Naive thymus-derived CD8-positive, alpha-beta T cell (primary cell): ENCODE measurements at places on chromosomes 6 and 20.
A peak's percentile ranks its signal among the peaks of the same experiment; 100 is the strongest.

- DNase-seq = no peak
Measured at GRCh38 chr6:10733863-10734262, 11.0 kb downstream of the TMEM14C start.

DNA sequence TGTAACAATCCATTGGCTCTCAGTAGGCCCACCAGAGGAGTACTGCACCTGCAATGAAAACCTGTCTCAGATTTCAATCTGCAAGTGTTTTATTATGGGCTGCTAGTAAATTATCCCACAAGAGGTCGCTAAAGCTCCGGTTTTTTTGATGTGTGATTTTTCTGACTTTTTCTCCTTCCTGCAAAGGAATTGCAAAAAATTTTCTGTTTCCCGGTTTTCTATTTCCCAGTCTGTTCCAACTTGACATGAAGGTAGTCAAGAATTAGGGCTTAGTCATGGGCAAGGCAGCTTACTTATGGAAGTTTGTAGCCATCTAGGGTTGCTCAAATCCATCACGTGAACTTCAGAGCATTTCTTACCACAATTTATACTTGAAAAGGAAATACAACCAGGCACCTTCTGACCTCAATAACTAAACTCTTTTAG lies 38.5 kb upstream of the AHI1 start:
- peak; percentile 5 for DNase-seq

DNA sequence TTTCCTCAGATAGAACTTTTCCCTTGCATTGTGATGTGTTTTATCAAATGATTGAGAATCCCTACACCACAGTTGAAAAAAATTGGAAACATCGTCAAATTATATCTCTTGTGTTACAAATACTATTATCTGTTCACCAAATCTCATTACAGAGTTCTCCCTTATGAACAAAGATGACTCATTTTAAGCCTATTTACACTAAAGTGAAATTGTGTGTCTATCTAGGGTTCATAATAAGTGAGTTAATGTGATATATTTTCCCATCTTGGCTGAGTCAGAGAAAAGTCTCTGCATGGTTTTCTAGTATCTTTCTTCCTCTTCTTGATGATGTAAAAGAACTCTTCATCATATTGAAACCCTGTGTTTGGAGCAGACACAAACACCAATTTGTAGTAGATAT lies 1263.3 kb upstream of the EYS start:
- no peak for DNase-seq

GRCh38 chr6:147595961-147596360 lies 87.5 kb downstream of the SAMD5 start:
- no peak for DNase-seq

DNA sequence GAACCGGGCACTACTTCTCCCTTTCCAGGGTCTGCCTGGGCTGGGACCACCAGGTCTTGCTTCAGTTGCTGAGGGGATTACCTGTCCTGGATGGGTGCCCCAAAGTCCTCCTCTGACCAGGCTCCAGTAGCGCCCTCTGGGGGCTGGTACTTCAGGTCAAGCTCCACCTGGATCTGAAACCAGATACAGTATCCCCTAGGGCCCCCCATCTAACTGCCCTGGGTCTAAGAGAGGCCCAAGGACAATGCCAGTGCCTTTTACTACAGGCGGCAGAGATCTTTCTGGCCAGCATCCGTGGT lies 11.2 kb upstream of the SPAG4 start:
- no peak for DNase-seq

GRCh38 chr6:4446982-4447381 lies 311.6 kb upstream of the ECI2 start:
- no peak for DNase-seq

DNA sequence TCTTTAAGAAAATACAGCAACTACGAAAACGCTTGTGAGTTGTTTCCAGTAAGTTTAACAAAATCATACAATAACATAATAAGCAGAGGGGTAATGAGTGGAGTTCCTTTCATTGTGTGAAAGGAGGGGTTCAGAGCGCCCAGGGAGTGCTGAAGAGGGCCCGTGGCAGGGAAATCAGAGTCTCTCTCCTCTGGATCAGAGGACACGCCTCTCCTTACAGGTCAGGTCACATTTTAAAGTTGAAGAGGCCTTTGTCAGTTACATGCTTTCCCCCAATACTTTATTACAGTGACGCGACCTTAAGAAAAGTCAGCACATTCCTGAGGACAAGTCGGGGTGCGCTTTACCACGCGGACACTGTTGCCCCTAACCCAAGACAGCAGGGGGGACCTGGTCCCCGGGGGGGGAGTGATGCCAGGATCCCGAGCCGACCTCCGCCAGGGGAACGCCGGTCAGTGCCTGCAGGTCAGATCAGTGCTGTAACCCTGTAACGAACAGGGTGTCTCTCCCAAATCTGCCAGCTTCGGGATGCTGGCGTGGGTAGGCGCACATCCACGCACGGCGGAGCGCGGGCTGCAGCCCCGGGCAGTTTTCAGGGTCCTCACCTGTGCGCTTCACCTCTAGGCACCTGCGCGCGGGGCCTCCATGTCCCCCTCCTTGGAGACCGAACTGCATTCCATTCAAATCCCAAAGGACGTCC lies 848 bp downstream of the DACT2 start:
- DNase-seq = no peak

GRCh38 chr20:48627737-48628128 lies 200.1 kb downstream of the PREX1 start:
- no peak for DNase-seq

- DNase-seq = no peak
Measured at GRCh38 chr6:89966228-89966544, 71.9 kb downstream of the GJA10 start.

DNA sequence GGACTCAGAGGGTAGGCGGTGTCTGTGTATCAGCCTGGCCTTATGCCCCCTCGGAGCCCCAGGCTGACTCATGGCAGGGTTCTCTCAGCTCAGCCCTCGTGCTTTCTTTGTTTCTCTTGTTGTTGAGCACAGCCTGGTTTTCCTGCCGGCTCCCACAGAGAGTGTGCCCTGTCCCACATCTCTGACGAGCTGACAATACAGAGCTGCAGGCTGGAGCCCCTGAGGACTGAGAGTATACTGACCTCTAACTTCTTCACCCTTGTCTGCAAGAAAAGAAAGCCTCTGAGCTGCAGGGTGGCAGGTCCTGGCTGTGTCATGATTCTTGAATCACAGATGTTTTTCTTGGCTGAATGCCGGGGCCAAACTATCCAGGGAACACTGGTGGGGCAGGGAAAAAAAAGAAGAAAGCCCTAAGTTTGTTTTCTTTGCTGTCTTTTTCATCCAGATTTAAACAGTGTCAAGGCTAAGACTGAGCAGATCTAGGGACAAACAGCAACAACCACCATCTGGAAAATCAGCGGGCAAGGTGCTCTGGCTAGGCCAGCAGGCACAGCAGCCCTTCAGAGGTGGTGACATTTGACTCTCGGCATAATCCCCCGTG lies 63.3 kb upstream of the ZNF133 start:
- DNase-seq = no peak

DNA sequence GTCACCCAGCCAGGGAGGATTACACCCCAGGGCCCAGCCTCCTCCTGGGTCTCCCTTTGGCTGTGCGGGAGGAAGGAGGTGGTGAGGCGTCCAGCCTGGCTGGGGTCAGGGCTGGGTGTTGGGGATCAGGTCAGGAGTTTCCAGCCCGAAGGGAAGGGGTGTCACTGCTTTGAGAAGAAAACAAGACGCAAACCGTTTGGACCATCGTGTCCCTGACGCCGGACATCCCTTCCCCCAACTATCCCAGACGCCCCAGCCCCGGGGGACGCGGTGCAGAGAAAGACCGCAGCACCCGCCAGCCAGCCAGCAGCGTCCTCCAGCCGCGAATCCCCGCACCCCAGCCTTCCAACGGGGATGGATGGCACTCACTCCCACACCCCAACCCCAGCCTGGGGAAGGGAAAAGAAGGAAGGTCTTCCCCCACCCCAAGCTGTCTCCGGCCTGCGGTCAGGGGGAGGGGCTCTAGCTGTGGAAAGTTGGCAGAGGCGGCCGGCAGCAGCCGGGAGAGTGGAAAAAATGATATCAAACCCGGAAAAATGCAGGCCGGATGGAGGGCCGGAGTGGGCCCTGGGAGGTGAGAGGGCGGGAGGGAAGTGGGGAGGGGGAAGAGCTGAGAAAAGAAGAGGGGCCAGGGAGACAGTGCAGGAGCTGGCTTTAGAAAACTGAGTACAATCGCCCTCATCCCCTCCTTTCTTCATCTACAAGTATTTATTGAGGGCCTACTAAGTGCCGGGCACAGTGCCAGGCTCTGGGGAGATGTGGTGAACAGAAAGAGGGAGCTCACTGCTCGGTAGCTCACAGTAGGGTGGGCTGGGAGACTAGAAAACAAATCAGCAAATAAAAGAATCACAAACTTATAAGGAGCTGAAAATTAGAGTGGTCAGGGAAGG lies 10.6 kb downstream of the REM1 start:
- no peak for DNase-seq

DNA sequence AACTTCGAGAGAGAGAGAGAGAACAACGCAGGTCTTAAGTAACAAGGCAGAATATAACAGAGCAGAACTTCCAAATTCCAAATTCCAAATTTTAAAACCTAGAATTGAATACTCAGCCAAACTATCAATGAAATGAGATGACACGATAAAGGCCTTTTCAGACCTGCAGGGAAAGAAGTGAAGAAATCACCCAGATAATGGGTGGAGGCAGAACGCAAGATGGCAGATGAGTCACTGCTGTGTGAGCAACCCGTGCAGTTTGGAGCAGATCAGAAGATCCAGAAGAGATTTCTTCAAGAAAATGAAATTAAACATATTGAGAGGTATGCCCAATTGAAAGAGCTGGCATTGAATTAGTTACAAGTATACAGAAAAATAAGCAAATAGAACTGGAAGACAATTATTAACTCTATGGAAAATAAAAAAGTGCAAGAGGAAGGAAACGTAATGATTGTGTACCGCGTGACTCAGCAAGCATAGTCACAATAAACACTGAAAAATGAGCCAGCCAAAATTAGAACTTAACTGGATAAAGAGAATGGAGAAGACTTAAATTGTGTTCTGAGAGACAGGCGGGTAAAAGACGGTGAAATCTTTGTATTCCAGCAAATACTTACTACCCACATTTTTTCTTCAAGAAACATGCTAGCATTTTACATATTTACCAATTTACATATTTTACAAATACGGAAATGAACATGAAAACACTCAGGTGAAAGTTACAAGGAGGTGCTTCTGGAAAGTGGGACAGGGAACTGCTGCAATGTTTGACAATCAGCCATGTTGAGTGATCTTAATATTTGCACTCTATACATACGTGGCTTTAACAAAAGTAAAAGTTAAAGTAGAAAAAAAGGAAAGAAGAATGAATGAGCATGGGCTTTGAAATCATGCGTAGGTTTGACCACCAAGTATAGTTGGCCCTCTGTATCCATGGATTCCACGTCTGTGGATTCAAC lies 87.9 kb upstream of the CDYL start:
- DNase-seq = no peak

DNA sequence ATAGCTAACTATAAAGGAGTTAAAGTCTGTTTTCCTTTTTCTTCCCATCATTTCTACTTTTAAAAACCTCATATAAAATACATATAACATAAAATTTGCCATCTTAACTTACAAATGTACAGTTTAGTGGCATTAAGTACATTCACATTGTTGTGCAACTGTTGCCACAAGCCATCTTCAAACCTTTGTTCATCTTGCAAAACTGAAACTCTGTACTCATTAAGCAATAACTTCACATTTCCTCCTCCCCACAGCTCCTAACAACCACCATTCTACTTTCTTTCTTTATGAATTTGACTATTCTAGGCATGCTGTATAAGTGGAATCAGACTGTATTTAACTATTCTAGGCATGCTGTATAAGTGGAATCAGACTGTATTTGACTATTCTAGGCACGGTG lies 4.5 kb downstream of the CCDC170 start:
- DNase-seq = no peak

DNA sequence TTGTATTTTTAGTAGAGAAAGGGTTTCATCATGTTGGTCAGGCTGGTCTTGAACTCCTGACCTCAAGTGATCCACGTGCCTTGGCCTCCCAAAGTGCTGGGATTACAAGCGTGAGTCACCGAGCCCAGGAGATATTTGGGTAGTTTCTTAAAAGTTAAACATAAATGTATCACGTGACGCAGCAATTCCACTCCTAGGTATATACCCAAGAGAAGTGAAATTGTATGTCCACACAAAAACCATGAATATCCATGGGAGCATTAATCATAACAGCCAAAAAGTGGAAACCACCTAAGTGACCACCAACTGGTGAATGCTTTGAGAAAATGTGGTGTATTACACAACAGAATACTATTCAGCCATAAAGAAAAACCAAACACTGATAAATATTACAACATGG lies 164.8 kb downstream of the MRPL14 start:
- DNase-seq = no peak

DNA sequence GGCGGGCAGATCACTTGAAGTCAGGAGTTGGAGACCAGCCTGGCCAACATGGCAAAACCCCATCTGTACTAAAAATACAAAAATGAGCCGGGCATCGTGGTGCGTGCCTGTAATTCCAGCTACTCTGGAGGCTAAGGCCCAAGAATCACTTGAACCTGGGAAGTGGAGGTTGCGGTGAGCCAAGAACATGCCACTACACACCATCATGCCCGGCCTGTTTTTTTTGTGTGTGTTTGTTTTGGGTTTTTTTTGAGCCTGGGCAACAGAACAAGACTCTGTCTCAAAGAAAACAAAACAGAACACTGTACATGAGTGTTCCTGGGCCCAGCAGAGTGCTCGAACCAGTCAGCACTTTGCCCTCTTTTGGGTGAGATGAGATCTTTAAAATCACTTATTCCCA lies 159.1 kb downstream of the MTHFD1L start:
- no peak for DNase-seq

- DNase-seq = no peak
Measured at GRCh38 chr6:15338476-15338875, 92.6 kb downstream of the JARID2 start.

GRCh38 chr6:18021166-18021850 lies 33.9 kb upstream of the KIF13A start:
- DNase-seq = no peak

- DNase-seq = no peak
Measured at GRCh38 chr6:139175389-139175948, 40.6 kb downstream of the HECA start.
